ENCODE measurements at places on chromosomes 1 and 21. TPM values are rescaled to one million over a fixed set of nuclear protein-coding genes. Genes with fewer than 3 reads are reported as not detected.

The SYT14 gene
- total RNA-seq = 2.2 TPM

The IL20 gene
- total RNA-seq = 0.41 TPM

The TNFRSF4 gene
- total RNA-seq = 1.2 TPM

The NBPF8 gene
- 6.2 TPM for total RNA-seq

The HAO2 gene
- total RNA-seq = not detected

The RAB25 gene
- total RNA-seq = not detected

The TMPRSS2 gene
- not detected for total RNA-seq

The CMPK1 gene
- total RNA-seq = 49.0 TPM

The ABCA4 gene
- not detected for total RNA-seq

The FAM163A gene
- total RNA-seq = not detected

The ADAM30 gene
- not detected for total RNA-seq

The KLHL21 gene
- 34.4 TPM for total RNA-seq

The ICOSLG gene
- 2.0 TPM for total RNA-seq

The GATAD2B gene
- 7.3 TPM for total RNA-seq

The ESRRG gene
- total RNA-seq = 14.3 TPM

The RCSD1 gene
- total RNA-seq = 14.7 TPM

The ZNF326 gene
- total RNA-seq = 14.1 TPM

The MIGA1 gene
- total RNA-seq = 24.2 TPM

The SMCP gene
- total RNA-seq = not detected

The PI4KB gene
- 60.7 TPM for total RNA-seq

The CELA2B gene
- 28.1 TPM for total RNA-seq

The SLAMF8 gene
- 5.8 TPM for total RNA-seq

The TNFSF4 gene
- total RNA-seq = 2.3 TPM

The CFHR4 gene
- not detected for total RNA-seq

The CFAP74 gene
- total RNA-seq = 2.5 TPM

The OLIG2 gene
- total RNA-seq = not detected

The PTTG1IP gene
- total RNA-seq = 299 TPM

The SEMA4A gene
- total RNA-seq = 0.99 TPM

The PRR9 gene
- total RNA-seq = not detected

The CD53 gene
- total RNA-seq = 99.1 TPM

The LCE2A gene
- not detected for total RNA-seq

The RSPO1 gene
- 0.23 TPM for total RNA-seq

The PLEKHN1 gene
- 1.3 TPM for total RNA-seq

The KCND3 gene
- 4.9 TPM for total RNA-seq

The CLDN14 gene
- not detected for total RNA-seq

The KRTAP20-1 gene
- not detected for total RNA-seq

The SPAG17 gene
- total RNA-seq = 0.57 TPM

The TMEM82 gene
- not detected for total RNA-seq

The SPTA1 gene
- not detected for total RNA-seq

The S100A13 gene
- 126 TPM for total RNA-seq

The C1orf94 gene
- total RNA-seq = not detected

The ATAD3A gene
- total RNA-seq = 32.3 TPM

The CLCA1 gene
- total RNA-seq = not detected

The ALDH4A1 gene
- total RNA-seq = 12.3 TPM

The IL10 gene
- total RNA-seq = 0.54 TPM

The MATN1 gene
- total RNA-seq = not detected

The CELF3 gene
- total RNA-seq = not detected

The NHLH1 gene
- total RNA-seq = not detected

The MASP2 gene
- total RNA-seq = not detected

The CHIT1 gene
- 2.9 TPM for total RNA-seq

The NTNG1 gene
- total RNA-seq = 0.13 TPM

The ZNF697 gene
- 7.5 TPM for total RNA-seq

The DARS2 gene
- 28.2 TPM for total RNA-seq
